ENCODE measurements at places on chromosomes 2 and 18.
A peak's percentile ranks its signal among the peaks of the same experiment; 100 is the strongest.

GRCh38 chr2:238684362-238685326, 163.2 kb upstream of the TWIST2 start:
- peak; percentile 76 for DNase-seq

GRCh38 chr2:226077031-226077430, 677.5 kb downstream of the NYAP2 start:
- no peak for DNase-seq

DNA sequence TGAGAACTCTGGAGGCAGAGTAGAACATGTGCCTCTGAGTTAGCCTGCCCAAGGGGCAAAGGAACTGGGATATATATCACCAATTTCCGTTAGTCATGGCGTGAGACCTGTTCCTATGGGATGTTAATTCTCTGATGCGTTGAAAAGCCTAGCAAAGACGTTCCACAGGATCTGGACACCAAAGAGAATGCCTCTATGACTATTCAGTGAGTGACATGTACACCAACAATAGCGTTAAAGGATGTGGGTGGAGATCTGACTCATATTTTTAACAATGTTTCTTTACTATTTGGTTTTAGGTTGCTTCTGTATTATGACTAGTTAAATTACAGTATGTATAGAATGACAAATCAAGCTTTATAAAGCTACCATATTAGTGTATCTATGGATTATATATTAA, 320.9 kb upstream of the MC4R start:
- no peak for DNase-seq

- no peak for DNase-seq
Observed at GRCh38 chr2:118121101-118121500, 32.8 kb downstream of the INSIG2 start.

GRCh38 chr18:57619876-57620275, 1.8 kb downstream of the NARS1 start:
- no peak for DNase-seq

GRCh38 chr2:163698857-163699256, 37.0 kb downstream of the FIGN start:
- peak; percentile 58 for DNase-seq

DNA sequence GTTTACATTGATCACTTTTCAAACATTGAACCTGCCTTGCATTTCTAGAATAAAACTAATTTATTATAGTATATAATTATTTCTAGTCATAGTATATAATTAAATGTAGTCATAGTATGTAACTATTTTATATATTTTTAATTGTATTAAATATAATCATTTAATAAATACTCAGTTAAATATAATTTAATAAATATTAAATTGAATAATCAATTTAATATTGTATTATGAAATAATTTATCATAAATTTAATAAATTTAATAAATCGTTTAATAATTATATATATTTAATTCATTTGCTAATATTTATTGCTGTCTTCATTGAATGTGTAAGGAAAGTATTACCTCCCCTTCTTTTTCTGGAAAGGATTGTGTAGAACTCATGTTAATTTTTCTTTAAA, 225.6 kb upstream of the NRP2 start:
- DNase-seq: no peak

- no peak for DNase-seq
Observed at GRCh38 chr2:103880081-103880834, 973.7 kb upstream of the POU3F3 start.

- no peak for DNase-seq
Observed at GRCh38 chr2:32739664-32740063, 111.8 kb downstream of the TTC27 start.

DNA sequence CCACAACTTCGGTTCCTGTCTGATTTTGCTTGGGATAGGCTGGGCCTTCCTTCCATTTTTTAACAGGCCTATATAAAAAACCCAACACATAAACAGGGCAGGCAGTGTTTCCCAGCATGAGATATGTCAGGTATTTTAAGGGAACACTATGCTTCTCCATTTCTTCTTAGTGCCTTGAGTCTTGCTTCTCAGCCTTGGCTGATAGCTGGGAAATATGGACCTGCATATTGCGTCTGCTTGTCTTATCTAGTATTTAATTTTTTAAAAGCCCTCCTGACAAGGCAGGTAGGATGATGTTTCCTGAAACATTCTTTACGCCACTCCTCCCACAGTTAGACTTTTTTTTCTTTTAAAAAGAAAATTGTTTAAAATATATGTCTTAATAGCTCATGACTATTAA, 45.5 kb upstream of the NABP1 start:
- DNase-seq: no peak

GRCh38 chr18:42641996-42642395, 473.5 kb downstream of the RIT2 start:
- DNase-seq: no peak

DNA sequence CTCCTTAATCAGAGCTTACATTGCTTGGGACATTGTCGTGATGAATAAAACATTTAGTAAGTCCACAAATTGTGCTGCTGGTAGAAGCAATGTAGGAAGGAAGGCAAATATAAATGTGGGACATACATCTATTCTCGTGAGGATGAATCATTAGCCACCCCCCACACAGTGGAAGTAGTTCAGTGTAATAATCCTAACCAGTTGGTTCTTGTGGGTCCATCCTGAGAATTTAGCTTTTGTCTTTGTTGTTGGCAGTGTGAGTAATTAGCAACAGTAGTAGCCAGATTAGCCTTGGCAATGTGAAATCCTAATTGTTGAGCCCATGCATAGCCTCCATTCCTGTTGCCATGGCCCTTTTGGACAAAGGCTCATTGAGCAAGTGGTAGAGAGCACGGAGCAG, 532.1 kb downstream of the FBXO15 start:
- no peak for DNase-seq

DNA sequence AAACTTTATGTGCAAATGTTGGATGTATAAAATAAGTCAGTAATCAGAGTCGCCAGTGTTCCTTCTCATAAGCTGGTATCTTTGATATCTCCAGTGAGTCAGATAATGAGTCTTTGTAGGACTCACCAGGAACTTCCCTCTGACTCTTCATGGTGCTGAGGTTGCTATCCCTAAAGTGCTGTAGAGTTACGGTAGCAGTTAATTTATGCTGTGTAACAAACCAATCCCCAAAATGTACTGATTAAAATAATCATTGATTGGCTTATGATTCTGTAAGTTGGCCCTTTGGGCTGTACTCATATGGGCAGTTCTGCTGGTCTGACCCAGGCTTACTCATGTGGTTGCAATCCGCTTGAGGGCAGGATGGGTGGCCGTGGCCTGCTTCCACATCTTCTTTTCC, 43.8 kb downstream of the MAIP1 start:
- DNase-seq: no peak

DNA sequence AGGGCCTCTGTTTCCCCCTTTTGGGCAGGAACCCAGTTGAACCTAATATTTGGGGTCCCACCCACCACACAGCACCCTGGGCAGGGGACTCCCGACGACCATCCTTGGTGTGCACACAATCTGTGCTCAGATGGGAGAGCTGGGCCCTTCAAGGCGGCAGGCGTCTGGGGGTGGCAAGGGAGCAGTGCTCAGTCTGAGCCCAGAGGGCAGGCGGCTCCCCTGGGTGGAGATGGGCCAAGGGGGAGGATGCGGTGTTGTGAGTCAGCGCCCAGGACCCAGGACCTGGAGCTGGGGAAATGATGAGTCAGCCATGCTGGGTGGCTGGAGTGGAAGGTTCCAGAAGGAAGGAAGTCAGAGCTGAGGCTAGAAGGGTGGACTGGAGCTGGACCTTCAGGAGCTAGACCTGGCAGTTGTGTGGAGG, 3.8 kb downstream of the PROM2 start:
- DNase-seq: peak; percentile 8

DNA sequence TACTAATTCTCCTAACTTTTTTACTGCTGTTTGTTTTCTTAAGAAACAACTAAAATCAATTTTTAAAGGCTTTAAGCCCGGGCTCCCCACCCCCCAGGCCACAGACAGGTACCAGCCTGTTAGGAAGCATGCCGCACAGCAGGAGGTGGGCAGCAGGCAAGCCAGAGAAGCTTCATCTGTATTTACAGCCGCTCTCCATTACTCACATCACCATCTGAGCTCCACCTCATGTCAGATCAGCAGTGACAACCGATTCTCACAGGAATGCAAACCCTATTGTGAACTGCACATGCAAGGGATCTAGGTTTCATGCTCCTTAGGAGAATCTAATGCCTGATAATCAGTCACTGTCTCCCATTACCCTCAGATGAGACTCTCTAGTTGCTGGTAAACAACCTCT, 517.0 kb downstream of the NRXN1 start:
- DNase-seq: no peak

DNA sequence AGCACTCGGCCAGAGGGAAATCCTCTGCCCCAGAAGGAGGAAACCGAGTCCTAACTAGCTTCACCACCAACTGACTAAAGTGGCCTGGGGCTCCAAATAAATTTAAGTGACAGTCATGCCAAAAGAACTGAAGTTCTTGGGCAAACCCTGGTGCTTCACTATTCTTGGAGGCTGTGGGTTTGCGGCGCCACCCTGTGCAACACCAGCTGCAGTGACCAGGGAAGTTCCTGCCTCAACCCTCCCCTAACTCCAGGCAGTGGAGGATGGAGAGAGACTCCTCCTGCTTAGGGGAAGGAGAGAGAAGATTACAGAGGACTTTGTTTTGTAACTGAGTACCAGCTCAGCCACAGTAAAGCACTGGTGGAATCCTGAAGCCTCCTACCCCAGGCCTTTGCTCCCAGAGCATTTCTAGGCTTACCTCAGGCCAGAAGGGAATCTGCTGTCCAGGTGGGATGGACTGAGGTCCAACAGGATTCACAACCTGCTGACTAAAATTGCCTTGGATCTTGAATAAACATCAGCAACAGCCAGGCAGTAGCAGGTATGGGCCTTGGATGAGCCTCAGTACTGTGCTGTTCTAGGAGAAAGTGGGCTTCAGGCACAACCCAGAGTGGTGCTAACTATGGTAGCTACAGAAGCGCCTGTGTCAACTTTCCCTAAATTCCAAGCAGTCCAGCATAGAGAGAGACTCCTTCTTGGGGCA, 29.4 kb upstream of the BMP10 start:
- no peak for DNase-seq

DNA sequence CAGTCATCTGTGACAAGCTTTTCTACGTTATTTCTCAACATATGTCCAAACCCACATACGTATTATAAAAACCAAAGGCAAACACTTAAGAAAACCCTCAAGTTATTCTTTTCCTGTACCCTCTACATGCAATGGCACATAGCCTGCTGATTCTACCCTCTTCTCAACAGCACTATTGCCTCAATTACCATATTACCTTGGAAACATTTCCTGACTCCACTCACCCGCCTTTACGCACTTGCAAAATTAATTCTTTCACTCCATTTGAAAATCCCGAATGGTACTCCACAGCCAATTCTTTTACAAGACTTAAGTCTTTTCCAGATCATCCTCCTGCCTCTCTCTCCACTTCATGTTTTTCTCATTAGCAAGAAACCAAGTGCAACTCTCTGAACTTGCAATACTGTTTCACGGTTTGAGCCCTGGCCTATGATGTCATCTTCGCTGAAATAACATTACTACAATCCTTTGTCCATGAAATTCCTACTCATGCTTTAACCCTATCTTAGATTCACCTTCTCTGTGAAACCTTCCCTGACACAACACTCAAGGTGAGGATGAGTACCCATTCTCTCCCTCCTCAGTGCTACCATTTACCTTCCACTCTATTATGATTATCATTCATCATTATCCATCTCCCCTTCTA, 29.0 kb downstream of the SESTD1 start:
- no peak for DNase-seq

GRCh38 chr2:224173933-224174332, 134.8 kb upstream of the SERPINE2 start:
- no peak for DNase-seq

DNA sequence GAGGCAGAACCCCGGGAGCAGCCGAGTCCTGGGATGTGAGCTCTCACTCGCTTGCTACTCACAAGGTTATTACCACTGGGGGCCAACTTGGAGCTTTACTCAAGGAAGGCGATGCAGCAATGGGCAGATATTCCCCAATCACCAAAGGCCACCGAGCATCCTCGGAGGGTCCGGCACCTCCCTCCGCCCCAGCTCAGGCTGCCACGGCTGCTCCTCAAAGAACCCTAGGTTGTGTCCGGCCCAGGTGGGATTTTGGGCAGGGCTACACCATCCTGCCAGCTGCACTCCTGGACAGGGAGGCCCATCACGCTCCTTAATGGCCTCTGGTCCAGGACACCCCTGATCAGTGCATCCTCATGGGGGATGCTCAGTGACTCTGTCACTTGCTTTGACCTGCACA, 24.8 kb downstream of the FBLN7 start:
- DNase-seq: no peak

DNA sequence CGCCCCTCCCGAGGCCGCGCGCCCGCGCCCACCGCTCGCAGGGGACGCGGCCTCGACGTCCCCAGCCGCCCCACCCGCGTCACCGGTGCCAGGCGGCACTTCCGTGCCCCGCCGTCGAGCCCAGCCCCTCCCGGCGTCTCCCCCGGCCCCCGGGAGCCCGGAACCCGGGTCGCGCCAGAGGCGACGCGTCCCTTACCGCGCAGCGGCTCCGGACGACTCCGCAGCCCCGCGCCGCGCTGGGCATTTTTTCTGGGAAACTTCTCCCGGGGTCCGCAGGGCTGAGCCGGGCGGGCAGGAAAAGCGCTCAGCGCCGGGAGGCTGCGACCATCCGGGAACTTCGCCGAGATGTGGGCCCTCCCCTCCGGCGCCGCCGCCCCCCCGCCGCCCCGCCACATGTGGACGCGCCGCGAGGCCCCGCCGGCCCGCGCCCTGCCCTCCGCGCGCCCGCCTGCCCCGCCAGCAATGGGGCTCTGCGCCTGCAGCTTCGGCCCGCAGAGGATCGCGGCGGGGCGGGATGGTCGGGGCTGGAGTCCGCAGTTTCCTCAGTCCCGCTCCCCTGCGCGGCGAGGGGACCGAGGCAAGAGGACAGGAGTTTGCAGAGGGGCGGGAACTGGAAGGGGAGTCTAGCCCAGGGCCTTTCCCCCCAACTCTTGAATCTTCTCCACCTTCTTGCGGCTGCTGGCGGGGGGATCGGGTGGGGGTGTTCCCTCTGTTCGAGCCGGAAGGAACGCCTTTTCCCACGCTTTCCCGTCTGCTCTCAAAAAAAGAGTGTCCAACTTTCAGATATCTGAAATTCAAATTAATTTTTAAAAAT, 81.5 kb downstream of the CHRNA1 start:
- no peak for DNase-seq

DNA sequence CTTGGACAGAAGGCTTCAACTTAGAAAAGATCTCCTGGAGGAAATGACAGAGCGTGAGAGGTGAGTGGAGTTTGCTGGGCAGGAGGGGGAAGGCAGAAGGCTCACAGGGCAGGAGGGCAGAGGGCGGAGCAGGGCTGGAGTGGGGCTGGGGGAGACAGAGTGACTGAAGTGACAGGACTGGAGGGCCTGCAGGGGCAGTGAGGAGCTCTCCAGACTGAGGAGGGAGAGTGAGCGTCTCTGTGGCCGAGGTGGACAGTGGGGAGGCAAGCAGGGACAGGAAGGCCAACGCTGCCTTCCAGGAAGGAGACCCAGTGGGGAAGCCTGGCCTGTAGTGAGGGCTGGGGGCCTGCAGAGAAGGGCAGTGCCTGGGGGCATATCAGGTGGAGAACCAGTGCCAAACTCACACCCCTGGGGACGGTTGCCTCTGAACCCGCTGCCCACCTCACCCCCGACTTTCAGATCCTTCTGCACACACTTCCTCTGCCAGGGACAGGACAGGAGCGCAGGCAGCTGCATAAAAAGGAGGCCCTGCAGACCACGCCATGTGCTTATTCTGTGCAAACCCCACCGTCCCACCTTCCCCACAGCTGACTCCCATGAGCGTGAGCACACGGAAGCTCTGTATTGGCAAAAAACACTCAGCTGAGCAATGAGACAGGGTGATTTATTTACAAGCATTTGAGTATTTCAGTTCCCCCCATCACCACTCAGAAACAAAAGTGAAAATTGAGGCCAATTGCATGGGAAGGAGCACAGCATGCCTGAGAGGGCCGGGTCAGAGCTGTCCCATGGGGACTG, 244.3 kb downstream of the FAM210A start:
- no peak for DNase-seq

- DNase-seq: no peak
Observed at GRCh38 chr2:85790499-85791188, 36.9 kb downstream of the ATOH8 start.
